ENCODE measurements at places on chromosomes 12 and 14.

GRCh38 chr12:27319409-27319808 lies 13.2 kb upstream of the BMAL2 start:
- DNase-seq, result no peak

- DNase-seq, result no peak
Measured at GRCh38 chr14:73795974-73796373, 55.7 kb upstream of the PTGR2 start.

GRCh38 chr14:104796687-104797081 lies 1.1 kb upstream of the AKT1 start:
- DNase-seq, result no peak

GRCh38 chr12:126547905-126548304 lies 1482.7 kb downstream of the AACS start:
- DNase-seq, result no peak

GRCh38 chr14:29310757-29311156 lies 544.2 kb downstream of the FOXG1 start:
- no peak for DNase-seq

GRCh38 chr14:97331058-97331457 lies 533.9 kb downstream of the VRK1 start:
- DNase-seq, result no peak

GRCh38 chr14:80080601-80081000 lies 130.7 kb downstream of the DIO2 start:
- DNase-seq, result no peak

DNA sequence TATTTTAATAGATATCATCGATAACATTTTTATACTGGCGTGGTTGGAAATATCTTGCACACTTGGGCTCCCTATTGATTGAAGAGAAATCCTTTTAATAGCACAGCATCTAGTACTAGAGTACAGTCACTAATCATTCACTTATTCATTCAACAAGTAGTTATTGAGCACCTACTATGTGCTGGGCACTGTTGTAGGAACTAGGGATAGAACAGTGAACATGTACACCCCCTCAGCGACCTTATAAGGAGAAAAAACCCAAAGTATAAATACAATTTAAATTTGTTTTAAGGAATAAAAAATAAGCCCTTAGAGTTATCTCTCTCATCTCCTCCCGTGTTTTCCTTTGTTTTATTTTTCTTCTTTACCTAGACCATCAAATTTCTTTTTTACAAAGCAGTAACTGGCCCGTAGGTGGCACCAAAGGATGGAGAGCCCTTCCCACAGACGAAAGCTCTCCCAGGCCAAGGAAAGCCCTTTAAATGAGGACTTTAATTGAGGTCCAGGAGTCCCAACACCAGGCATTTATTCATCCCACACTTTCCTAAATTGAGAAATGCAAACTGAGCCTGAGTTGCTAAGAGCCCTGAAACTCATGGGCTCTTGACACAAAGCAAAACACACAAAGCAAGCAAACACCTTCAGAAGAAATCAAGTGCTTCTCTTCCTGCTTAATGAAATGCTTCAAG lies 29.0 kb downstream of the PEBP1 start:
- DNase-seq, result no peak

DNA sequence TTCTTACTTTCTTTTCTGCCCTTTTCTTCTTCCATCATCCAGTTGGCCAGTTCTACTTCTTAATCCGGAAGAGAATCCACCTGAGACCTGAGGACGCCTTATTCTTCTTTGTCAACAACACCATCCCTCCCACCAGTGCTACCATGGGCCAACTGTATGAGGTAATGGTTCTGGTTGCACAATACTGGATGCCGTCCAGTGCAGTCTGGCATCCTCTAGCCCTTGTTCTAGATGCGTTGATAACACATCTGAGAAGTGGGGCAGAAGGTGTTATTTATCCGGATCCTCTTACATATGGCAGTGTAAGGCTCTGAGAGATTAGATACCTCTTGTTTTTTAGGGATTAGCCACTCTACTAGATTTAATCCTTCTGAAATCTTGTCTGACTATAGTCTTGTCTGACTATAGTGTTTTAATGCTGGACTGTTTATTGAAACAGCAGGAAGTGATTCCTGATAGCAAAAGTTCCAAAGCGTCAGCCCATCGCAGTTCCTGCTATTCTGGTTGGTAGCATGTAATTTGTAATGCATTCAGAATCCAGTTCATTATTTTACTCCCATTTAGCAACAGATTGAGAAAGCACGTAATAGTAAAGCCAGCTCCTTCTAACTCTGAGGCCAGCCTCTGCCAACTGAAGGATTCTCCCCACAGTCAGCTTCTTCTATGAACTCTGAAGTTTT lies 7.9 kb downstream of the GABARAPL1 start:
- no peak for DNase-seq

- DNase-seq, result no peak
Measured at GRCh38 chr12:108379823-108380222, 40.7 kb upstream of the CMKLR1 start.

DNA sequence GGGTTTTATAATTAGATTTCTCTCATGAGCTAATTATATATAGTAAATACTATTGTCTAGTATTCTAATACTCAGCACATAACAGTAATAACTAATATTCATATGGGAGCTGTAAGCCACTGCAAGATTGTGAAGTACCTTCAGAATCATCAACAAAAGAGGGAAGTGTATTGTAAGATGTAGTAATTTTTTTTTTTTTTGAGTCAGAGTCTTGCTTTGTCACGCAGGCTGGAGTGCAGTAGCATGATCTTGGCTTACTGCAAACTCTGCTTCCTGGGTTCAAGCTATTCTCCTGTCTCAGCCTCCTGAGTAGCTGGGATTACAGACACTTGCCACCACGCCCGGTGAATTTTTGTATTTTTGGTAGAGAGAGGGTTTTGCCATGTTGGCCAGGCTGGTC lies 3.1 kb downstream of the GPR33 start:
- no peak for DNase-seq

- DNase-seq, result no peak
Measured at GRCh38 chr12:128548949-128549348, 274.8 kb downstream of the SLC15A4 start.

- no peak for DNase-seq
Measured at GRCh38 chr12:120343692-120344091, 16.1 kb upstream of the PLA2G1B start.

GRCh38 chr12:48966177-48966895 lies 5.2 kb downstream of the WNT10B start:
- DNase-seq, result no peak

DNA sequence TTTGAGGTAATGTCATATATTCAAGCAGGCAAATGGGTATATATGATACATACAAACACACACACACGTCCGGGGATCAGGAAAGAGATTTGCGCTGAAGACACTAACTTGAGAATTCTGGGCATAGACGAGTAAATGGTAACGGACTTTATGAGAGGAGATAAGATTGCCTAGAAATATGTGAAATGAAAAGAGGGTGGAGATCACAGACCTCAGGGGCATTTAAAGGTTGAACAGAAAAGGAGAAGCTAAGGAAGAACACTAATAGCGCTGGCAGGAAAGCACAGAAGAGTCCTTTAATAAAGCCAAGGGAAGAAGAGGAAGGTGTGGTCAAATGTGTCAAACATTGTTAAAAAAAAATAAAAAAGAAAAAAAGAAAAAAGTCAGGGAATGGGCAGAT lies 13.1 kb downstream of the CRY1 start:
- DNase-seq, result no peak

GRCh38 chr12:92558215-92558773 lies 144.5 kb upstream of the PLEKHG7 start:
- DNase-seq, result no peak

DNA sequence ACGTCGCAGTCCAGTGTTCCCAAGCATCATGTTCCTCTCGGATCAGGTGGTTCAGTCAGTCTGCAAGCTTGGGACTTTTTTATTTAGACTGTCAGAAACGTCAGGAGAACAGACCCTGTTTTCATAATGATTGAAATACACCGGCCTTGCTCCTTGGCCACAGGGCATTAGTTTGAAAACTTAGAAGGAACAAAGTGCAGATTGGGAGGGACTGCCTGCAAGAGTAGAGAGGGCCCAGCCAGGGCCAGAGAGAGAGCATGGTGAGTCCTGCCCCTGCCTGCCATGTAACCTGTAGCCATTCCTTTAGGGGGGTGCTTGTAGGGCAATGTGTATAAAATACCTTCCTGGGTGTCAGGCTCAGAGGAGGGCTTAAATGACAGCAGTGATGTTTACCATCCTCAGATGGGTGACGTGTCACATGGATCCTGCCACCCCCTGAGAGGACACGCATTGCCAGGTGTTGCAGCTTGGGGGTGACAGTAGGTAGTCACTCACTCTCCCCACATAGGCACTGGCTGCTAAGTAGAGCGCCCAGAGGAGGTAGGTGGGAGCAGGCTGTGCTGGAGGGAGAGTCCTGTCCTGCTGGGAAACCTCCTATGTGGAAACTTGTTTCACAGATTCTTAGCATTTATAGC lies 45.7 kb downstream of the MMAB start:
- no peak for DNase-seq

GRCh38 chr12:52149651-52150241 lies 42.1 kb downstream of the KRT80 start:
- no peak for DNase-seq

DNA sequence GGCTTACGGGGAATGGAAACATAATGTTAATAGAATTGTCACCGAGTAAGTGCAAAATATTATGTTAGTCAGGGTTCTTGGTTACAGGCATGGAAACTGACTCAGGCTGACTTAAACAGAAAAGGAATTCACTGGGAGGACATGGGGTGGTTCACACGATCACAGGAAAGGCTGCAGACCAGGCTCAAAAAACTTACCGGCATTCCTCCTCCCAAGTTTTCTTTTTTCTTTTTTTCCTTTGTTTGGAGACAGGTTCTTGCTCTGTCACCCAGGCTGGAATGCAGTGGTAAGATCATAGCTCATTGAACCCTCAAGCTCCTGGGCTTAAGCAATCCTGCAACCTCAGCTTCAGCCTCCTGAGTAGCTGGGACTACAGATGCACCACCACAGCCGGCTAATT lies 11.9 kb upstream of the UBE2N start:
- DNase-seq, result no peak

- no peak for DNase-seq
Measured at GRCh38 chr14:35829449-35829848, 3.3 kb downstream of the BRMS1L start.

- no peak for DNase-seq
Measured at GRCh38 chr14:78325911-78326310, 155.7 kb downstream of the NRXN3 start.

DNA sequence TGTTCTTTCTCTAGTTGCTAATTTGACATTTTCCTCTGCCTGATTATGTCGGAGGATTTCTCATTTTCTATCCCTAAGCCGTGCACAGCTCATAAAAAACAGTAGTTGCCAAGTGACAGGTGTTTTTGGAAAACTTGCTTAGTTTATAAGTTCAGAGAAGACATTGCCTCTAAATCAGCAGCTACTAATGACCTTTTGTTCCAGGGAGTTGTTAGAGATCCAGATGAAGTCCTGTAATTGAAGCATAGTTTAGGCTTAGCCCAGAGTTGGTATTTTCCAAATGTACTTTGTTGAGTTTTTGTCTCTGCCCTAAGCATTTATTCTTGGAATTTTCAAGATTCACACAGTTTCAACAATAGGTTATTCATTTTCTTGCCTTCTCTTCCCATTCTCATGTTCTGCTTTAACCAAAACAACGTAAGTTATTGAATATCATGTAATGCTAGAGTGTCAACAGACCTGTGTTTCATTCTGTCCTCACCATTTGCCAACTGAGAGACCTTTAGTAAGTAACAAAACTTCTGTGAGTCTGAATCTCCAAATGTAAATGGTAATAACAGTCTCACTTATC lies 110.0 kb upstream of the SLCO1C1 start:
- DNase-seq, result no peak

GRCh38 chr14:97719931-97720330 lies 922.7 kb downstream of the VRK1 start:
- no peak for DNase-seq

DNA sequence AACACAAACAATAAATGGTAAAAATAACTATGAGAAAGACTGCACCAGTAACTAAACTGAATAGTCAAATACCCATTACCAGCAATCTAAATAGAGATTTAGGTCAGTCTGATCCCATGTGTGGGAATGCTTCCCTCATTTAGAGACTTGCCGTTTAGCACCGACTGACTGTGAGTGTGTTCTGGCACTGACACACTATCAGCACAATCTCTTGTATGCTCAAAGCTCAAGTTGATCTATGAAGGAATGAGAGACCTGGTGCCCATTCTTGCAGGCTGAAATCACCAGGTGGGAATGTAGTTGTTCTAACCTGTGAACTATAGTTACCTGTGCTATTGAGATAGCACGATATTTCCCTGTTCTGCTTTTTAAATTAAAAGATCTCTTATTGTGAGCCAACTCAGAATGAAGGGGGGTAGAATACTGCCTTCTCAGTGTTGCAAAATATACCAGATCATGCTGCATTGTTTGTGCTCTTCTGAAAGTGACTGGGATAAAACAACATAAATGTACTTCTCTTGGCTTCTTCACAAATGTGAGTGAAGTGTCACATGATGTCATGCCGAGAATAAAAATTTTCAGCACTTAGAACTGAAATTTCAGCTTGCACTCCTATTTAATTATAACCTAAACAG lies 99.6 kb downstream of the LIN7A start:
- DNase-seq, result no peak

DNA sequence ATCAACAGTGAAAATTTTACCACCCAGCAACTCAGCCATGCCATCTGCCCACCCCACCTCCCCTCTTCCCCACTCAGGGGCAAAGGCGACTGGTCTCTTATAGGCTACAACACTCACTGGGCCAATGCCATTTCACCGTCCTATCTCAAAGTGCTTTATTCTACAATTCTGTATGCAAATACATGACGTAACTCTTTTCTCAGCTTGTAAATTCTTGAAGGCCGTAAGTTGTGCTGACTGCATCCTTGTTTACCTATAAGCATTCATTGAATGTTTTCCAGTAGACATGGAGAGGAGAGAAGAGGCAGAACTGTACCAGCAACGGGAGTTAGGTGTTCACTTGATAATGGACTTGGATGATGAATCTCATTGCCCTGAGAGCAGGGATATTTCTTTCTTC lies 15.6 kb downstream of the BCL2L14 start:
- no peak for DNase-seq
